ENCODE measurements at places on chromosomes 3 and 15. TPM values are rescaled to one million over a fixed set of nuclear protein-coding genes. Genes with fewer than 3 reads are reported as not detected.

The IQCF5 gene
- total RNA-seq = not detected

The CNTN4 gene
- 0.51 TPM for total RNA-seq

The POLQ gene
- 4.1 TPM for total RNA-seq

The GPR156 gene
- under 0.01 TPM for total RNA-seq

The EPHA6 gene
- under 0.01 TPM for total RNA-seq

The ANKUB1 gene
- total RNA-seq = not detected

The ADCY5 gene
- total RNA-seq = 0.51 TPM

The PPARG gene
- total RNA-seq = 14.9 TPM

Measured in fibroblast of lung (primary cell).